ENCODE measurements at places on chromosomes 7 and 10.

DNA sequence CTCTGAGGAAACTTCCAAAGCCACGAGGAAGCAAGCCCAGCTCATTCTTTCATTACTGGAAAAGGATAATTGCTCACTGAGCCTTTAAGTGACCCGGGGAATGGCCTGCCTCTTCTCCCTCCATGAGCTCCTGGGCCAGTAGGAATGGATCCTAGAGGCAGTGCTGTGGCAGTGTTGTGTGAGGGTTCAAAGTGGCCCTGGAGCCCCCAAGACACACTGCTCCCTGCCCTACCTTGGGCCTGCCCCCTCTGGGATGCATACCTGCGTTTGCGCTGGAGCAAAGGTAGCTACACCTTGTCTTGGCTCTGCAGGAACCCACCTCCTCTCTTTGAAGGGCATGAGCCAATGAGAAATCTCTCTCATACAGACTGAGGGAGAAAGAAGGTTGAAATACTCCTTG lies 115.8 kb upstream of the ANLN start:
- no peak for DNase-seq

GRCh38 chr7:22447762-22448161 lies 52.2 kb downstream of the STEAP1B start:
- DNase-seq, result no peak

DNA sequence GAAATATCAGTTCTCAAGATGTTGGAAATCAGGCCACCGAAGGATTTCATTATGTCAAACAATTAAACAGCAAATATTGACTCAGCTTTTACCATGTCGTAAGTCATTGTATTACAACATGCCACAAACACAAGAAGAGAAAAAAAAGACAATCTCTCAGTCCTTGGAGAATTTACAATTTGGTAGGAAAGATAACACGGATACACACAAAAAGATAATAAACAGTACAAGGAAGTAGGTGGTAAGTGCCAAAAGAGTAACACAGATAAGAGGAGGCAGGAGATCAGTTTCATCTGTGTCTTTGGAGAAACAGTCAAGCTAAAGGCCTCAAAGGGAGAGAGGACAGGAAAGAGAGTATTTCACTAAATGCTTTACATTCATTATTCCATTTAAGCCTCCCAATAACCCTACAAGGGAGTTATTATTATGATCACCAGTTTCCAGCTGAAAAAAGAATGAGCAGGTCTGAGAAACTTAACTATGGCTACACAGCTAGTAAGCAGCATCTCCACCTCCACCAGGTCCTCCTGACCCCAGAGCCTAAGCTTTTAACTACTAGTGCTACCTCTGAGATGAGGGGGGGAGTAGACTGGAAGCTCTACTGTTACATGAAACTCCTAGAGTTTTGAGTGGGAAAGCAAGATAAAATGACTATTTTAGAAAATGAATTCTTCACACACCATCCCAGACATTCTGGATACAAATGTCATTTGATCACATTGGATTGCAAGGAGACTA lies 13.9 kb upstream of the DNAJC1 start:
- DNase-seq, result no peak

DNA sequence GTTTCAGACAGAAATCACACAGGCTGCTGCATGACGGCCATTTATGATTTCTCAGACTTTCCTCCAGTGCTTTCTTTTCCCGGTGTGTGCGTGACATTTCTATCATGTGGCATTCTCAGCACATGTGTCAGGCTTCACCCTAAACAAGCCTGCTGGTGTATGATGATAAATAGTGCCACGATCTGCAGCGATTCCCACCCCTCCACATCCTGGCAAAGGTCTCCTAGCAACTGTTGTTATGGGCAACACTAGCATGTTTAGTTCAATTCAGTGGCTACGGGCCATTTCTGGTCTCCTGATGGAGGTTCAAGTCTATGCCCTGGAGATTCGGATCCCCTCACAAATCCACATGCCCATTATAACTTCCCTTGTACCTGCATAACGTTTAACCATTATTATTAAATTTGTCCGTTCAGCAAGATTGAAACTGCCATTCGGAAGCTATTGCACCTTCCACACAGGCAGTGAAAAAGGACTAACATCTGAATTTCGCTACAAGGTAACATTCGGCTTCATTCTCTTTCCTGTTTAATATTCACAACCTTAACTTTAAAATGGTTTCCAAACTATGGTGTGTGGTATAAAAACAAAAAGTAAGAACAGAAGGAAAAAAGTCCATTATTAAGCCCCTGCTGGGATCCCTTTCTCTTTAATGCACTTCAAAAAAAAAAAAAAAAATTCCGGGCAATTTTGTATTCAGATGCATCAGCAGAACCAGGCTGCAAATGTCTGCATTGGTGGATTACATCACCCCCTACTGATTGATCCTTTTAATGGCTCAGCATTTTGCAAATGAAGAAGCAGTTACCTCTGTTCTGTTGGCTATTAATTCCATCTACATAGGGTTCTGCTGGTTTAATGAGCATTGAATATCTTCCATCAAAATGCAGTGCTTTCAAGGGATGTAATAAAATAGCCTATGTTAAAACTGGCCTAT lies 90.2 kb downstream of the FRMD4A start:
- no peak for DNase-seq

- no peak for DNase-seq
Observed at GRCh38 chr7:151271699-151272355, 23.3 kb upstream of the SMARCD3 start.

- DNase-seq, result peak; percentile 57
Observed at GRCh38 chr7:47669178-47669891, 87.4 kb upstream of the TNS3 start.

GRCh38 chr7:7695111-7695817 lies 23.1 kb downstream of the RPA3 start:
- no peak for DNase-seq

DNA sequence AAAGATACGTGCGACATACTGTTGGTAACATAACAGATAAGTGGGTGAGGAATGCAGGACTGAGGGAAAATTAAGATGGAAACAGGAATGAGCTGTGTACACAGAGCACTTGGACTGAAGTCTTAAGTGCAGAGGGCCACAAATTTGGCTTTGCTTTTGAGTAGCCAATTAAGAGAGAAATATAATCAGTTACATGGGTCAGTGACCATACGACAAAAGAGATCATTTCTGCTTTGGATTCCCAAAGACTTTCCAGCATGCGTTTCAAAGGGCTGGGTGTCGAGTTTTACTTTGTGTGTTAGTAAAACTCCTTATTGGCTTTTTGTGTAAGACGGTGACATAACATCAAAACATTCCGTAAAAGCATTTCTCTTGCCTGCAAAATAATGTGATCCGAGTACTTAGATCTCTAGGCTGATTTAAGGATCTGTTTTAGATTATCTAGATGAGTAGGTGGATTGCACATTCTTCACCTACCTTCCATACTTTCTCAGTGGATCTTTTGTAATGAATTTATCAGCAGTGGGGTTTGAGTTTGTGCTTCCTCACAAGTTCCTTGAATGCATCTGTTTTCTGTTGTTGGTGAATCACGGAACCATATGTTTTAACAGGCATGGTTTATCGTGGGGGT lies 7.5 kb downstream of the RABGEF1 start:
- DNase-seq, result no peak

DNA sequence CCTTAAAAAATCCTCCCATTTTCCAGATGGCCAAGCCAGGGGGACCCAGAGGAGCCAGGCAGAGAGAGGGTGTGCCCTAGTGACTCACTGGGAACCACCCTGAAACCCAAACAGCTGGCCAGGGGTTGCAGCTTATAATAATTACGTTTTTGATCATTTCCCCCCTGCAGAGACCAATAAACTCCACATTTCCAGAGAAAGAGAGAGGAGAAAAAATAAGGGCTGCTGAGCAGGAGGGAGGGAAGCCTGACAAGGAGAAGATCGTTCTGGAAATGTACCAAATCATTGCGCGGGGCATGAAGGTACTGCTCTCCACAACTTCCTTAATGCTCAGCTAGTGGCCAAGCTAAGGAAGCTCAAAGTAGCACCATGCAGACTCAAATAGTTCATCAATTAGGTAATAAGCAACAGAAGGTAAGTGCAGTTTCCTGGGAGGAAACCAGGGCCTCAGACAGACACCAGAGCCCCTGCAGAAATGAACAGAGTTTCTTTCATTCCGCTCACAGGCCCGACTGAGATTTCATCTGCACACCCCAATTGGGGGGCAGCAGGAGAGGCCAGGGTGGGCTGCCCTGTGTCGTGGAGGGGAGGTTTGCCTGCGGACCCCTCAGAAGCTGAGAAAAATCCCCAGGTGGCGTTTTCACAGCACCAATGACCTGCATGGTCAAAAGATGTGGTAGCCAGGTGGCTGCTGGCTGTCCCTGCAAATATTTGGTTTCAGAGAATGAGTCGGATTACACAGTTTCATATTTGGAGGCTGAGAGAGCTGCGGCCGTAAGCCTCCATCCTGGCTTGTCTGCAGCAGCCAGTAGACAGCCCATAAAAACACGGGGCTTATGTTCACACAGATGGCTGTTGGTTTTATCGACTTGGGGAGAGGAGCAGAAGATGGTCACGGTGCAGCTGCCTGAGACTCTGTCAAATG lies 153.2 kb upstream of the LYZL2 start:
- no peak for DNase-seq

DNA sequence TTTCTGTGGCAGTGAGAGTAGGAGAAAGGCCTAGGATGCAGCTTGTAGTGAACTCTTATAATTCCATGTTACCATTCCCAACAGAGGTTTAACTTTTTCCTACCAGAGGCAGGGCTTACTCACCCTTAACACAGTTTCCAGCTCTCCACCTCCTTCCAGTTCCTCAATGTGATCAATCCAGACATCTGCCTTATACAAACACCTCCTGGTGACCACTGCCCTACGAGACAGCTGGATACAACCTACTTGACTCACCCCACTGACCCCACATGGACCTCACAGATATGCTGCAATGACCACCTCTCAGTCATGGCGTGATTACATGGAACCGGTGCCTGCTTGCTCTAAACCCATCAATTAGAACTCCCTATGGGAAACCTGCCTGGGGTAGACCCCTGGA lies 326.5 kb downstream of the TNS3 start:
- DNase-seq, result no peak

DNA sequence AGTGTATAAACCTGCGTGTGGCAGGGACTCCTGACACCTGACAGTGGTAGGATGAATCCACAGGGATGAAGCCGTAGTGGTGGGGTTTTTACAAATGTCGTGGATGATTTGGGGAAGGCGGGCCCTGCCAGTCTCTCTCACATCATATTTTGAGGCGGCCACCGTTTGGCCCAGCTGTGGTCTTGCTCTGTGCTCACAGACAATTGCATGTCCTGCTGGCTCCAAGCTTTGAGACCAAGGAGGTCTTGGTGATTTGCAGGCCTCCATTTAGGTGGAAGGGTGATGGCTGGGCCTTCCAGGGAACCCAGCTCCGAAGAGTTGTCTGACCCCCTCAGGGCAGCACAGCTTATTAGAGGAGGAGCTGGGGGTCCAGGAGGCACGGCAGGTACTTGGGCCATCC lies 151.1 kb upstream of the SHH start:
- DNase-seq, result no peak

GRCh38 chr7:150648353-150649079 lies 16.3 kb upstream of the GIMAP6 start:
- no peak for DNase-seq

GRCh38 chr10:47406548-47406869 lies 22.4 kb upstream of the ZNF488 start:
- DNase-seq, result no peak

DNA sequence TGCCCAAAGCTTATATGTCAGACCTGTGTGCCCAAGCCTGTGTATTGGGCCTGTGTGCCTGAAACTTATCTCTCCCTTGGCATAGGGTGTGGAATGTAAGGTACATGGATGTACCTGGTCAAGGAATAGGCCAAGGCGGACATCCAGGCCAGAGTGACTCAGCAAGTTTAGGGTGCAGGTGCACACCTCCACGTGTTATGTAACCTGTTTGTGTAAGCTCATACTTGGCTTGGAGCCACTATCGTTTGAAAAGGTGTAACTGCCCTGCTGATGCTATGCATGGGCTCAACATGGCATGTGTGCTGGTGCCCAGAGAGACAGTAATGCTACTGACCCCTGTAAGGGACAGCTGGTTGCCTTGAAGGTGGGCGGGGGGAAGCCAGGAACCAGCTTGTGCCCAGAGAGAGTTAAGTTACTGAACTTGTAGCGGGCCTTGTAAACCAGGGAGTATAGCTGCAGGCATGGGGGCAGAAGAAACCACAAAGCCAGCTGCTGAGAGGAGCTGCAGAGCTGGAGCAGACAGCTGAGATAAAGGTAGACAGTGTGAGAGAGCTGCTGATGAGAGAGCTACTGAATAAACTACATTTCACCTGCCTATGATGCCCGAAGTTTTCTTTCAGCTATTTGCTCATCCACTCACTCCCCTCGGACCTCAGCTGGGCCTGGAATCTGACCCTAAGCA lies 656.4 kb upstream of the ZWINT start:
- DNase-seq, result no peak

DNA sequence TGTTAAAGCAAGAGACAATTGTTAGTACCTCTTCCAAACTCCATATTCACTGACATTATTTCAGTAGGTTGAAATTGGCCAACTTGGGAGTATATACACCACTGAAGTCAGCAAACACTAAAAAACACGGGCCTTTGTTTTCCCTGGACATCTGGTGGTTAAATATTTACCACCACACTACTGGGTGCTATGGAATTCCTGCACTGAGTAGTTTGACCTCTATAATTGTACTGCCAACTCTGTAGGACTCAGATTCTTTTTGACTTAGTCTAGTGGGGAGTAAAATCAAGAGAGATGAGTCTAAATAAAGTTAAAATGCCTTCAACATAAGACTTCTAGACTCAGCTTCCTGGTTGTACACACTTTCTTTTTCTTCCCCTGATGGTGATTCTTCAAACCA lies 41.3 kb upstream of the TES start:
- DNase-seq, result no peak

- no peak for DNase-seq
Observed at GRCh38 chr10:109895848-109896247, 27.5 kb downstream of the XPNPEP1 start.

- no peak for DNase-seq
Observed at GRCh38 chr10:28761084-28761846, 83.9 kb downstream of the BAMBI start.

DNA sequence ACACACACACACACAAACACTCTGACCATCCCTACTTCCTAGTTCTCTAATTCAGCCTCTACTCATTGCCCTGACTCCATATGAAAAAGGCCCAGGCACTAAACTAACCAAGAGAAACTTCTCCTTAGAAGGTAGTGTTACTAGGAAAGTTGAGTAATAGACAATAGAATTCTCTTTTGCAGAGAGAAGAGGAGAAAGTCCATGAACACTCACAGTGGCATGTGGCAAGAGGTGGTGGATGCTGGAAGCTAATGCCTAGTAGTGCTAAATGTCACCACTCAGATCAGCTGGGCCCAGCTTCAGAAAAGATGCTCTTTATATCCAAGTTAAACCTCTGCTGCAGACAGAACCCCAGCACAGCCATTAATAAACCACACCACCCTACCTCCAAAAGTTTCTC lies 58.2 kb downstream of the SORBS1 start:
- DNase-seq, result no peak

- no peak for DNase-seq
Observed at GRCh38 chr7:120353171-120353570, 80.2 kb downstream of the KCND2 start.

DNA sequence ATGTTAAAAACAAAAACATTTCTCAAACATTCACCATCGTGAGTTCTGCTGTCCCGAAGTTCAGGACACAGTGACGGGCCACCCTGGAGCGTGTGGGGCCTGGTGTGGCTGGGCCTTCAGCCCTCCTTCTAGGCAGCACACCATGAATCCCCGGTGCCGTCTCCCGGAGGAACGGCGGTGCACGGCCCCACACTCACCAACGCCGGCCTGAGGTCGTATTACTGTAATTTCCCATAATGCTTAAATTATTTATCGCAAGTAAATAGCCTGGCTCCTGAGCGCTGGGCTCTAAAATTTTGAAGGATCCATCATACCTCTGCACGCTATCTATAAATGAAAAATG lies 1.4 kb downstream of the STK32C start:
- DNase-seq, result no peak

GRCh38 chr7:155588468-155588998 lies 42.2 kb upstream of the CNPY1 start:
- no peak for DNase-seq

Measured in left kidney (tissue), 8 donors.